ENCODE measurements at places on chromosomes 2 and 18. TPM values are rescaled to one million over a fixed set of nuclear protein-coding genes. Genes with fewer than 3 reads are reported as not detected.

DNA sequence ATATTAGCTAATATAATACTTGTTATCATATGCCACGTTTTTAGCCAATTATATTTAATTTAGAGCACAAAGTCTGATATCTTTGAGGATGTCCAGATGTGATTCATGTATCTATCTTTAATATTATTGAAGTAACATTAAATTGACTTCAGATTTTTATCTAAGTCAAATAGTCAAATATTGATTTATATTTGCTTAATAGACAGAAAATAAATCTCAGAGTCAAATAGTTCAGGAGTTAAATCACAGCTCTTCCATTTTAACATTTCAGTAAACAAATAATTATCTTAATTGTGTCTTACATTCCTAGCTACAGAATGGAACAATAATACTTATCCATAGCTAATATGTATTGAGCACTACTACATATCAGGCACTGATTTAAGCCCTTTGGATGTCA is 379.4 kb upstream of the UBE2E3 start:
- no peak for DNase-seq

- no peak for DNase-seq
These were observed 25.0 kb upstream of the SPP2 start for GRCh38 chr2:234025466-234025865.

- no peak for DNase-seq
These were observed 47.2 kb downstream of the ZAP70 start for GRCh38 chr2:97760480-97761049.

The GPC1 gene
- 21.9 TPM for total RNA-seq

DNA sequence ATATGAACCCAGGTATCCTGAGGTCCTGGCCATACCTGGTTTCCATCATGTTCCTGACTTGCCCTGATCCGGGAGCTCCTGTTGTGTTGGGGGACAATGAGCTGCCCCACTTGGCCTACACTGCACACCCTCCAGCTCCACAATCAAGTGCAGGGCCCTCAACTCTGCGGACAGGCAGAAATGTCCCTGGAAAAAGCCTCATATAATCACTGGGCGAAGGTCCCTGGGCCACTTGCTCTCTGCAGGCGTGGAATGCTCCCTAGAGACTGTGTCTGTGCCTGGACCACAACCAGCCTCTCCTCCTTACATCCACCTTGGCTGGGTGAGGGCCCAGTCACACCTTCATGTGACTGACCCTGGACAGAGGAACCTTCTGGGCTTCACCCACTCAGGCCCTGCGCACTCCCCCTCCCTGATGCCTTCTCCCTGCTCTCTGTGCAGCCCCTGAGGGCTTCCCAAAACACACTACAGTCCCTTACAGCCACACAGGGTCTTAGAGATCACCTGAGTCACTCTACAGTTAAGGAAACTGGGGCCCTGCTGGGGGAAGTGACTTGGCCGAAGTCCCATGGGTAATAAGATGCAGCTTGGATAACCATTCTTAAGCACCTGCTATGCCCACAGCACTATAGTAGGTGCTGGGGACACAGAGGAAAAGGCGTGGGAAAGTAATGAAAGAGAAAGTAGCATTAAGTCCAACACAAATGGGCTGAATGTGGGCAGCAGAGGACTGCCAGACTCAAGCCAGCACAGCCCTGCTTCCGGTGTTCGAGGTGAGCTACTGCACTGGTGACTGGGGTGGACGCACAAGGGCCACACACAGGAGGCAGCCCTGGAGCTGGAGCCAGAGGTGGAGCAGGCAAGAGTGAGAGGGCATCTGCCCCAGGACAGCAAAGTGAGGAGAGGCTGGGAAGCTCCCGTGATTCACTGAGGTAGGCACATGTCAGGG is 9.8 kb downstream of the BOLA3 start:
- DNase-seq, result no peak

DNA sequence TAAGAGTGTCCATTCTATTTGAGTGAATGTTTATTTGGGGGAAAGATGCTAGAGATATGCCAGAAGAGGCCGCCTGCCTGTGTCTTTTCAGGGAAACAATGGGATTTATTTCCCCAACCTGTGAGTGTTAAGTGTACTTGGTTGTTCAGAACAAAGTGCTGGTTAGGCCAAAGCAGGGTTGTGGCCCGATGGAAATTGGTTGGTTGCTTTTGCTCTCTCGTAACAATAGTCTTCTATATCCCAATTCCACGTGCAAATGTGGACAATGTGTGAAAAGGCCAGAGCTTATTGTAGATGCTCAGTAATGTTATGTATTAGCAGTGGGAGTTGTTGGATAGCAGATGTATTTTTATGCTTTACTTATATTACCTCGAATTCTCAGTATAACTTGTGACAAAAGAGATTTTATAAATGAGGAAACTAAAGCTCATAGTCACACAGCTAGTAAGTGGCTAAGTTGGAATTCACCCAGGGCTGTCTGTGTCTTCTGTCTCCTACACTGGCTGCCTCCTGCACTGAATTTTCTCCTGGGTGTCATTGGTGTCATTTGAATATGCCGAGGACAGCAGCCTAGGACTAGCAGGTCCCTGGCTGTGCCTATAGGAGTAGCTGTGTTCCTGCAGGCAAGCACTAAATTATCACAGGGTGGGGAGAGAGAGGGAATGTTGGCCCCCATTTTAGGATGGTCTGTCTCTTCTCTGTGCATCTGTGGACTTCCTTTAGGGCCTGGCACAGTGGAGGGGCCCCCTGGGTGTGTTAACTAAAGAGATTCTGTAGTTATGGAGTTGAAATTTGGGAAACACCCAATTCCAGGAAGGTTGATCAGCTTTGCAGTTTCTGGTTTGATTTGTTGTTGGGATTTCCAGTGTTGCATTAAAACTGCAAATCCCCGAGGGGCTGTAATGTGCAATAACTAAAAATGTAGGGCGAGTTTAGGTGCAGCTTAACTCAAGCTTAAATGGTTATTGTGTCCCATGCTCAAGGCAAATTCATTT is 21.6 kb downstream of the GPD2 start:
- no peak for DNase-seq
